Activated naive CD8-positive, alpha-beta T cell treated with anti-CD3 and anti-CD28 coated beads, Interleukin-2, amount 10 ng/mL, durations not matched to agents 7 days and 5 days (primary cell): ENCODE measurements at places on chromosomes 6 and 20. TPM values are rescaled to one million over a fixed set of nuclear protein-coding genes. Genes with fewer than 3 reads are reported as not detected.

GRCh38 chr6:134413241-134413643 lies 95.3 kb upstream of the SGK1 start:
- no peak overlapping the region for H3K27ac ChIP-seq
- H3K36me3 ChIP-seq = peaks cover 1% of the 10 kb centered on the region
- H3K4me1 ChIP-seq = peaks cover 4% of the 10 kb centered on the region

Gene PXDC1
- 0.33 TPM for total RNA-seq

Gene WFDC8
- total RNA-seq = not detected

DNA sequence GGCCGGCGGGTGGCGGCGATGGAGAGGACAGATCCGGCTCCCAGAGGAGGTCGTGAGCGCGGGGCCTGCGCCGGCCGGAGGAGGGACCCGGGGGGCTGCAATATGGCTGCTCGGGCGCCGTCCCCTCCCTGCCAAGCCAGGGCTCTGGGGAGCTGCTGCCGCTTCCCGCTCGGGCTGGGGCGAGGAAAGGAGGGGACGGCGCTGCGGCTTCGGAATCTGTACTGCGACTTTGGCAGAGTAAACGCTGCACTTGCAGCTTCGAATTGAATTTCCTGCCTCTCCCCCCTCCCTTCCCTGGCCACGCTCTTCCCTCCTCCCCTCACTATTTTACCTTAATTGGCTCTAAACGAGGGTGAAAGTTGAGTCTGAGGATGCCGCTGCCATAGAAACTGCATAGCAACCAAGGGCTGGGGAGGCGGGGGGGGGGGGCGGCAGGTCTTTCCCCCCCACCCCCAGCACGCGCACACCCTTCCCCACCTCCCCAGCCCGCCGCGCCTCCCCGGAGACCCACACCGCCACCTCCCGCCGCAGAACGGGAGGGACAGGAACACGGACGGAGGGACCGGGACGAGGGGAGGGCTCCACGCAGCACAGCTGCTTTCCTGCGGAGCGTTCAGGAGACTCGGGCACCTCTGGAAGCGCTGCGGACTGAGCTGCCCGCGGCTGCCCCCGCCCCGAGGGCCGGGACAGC lies 93.9 kb downstream of the RNASET2 start:
- no peak overlapping the region for H3K27ac ChIP-seq
- peaks cover 38% of the 10 kb centered on the region for H3K27me3 ChIP-seq
- peaks cover 4% of the 10 kb centered on the region for H3K4me1 ChIP-seq

DNA sequence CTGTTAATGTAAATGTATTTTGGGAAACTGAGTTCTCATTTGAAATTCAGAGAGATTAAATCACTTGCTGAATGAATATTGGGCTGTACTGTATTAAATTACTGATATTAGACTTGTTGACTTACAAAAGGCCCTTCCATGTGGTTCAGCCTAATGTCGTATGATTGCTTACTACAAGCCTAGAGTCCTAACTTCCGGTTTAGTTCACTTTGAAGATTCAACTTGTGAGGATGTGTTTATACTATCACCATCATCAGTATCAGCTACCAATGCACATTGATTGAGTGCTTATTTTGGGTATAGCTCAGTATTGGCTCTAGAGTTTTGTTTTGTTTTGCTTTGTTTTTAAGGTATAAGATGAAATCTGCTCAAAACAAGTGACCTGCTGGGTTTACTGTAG lies 48.3 kb downstream of the FAM217A start:
- DNase-seq = no peak
- H3K27me3 ChIP-seq = no peaks in the 10 kb centered on the region
- H3K27ac ChIP-seq = peak overlapping the region; percentile 18
- no peak overlapping the region for H3K4me3 ChIP-seq
- H3K36me3 ChIP-seq = peaks cover 44% of the 10 kb centered on the region
